Stimulated activated CD4-positive, alpha-beta T cell treated with anti-CD3 and anti-CD28 coated beads, Interleukin-12 subunit alpha, Interleukin-12 subunit beta, amount 100 ng/mL, for 4 hours (primary cell): ENCODE measurements at places on chromosomes 2 and 18.

DNA sequence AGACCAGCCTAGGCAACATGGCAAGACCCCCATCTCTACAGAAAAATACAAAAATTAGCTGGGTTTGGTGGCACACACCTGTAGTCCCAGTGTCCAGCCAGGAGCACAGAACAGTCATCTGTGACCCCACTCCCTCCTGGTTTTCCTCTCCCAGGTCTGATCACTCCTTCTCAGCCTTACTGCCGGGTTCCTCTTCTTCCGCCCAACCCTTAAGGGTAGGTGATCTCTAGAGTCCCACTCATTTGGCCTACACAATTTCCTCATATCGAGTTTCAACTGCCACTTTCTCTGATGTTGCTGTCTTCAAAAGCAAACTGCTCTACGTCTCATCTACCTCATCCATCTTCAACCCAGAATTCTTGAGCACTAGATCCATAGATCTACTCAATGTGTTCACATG is 13.4 kb upstream of the MAT2A start:
- DNase-seq = no peak

DNA sequence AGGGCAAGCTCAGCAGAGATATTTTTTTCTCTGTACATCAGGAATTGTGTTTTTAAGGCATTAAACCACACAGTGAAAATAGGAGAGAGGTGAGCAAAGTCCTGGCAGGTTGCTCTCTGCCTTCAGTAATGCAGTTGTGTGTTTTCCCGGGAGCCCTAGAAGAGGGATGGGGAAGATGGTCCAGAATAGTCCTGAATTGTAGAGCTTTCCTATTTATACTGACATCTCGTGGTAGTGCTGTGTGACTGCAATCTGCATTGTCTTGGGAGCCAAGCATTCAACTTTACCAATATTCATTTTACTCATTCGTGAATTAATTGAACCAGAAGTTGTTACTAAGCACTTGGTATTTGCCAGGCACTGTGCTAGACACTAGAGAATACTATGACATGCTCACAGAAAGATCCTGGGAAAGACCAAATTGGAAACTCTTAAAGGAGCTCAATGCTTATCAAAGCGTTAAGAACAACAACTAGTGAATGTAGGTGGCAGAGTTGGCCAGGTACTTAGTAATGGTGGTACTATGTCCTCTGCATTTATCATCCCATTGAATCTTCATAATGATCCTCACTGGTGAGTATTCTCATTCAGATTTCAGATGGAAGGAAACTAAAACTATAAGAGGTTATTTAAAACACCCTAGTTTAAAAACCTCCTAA is 214.6 kb downstream of the TRIB2 start:
- no peak for DNase-seq

DNA sequence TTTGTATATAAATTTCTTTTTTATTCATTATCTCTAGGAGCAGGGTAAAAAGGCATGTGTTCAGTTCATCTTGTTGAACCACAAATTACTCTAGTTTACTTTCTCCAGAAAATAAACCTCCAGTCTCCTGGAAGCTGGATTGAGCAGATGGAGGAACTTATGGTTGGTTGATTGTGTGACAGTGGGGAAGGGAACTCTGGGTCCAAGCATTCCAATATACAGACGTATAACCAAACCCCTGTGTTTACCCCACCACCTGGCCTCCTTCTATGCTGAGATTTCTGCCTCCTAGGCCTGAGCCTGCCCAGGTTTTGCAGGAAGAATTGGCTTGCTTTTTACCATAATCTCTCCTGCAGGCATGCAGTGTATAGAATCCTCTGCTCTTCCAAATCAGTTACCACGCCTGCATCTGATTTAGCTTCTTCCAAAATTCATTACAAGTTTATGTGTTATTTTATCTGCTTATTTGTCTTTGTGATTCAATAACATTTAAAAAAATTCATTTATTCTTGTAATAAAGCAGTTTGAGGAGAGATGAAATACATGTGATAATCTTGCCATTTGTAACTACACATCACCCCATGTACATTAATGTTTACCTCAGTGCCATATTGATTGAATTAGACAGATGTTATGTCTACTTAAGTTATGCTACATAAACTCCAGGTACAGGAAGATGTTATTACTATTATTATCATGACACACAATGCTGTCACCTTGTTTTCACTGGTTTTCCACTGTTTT is 2.5 kb upstream of the RAB27B start:
- no peak for DNase-seq

DNA sequence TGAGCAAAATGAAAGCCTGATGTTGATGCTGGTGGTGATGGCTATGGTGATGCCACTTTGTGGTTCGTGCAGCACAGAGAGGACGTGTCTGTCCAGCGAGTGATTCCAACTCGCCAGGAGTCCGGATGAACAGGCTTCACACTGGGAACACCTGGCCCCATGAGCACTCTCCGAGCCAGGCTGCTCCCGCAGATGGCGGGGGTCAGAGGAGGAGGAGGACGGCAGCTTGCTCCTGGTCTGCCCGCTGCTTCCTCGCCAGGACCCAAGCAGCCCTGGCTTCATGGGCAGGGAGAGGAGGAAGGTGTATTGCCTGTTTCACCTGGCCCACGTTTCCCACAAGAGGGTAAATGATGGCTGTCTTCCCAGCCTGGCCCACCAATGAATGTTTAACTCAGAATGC is 121.6 kb downstream of the MTCL1 start:
- DNase-seq = no peak

- DNase-seq = no peak
These were observed 20.8 kb upstream of the KCNK3 start for GRCh38 chr2:26671691-26672090.

- DNase-seq = no peak
These were observed 11.3 kb downstream of the TANC1 start for GRCh38 chr2:158979772-158980171.

DNA sequence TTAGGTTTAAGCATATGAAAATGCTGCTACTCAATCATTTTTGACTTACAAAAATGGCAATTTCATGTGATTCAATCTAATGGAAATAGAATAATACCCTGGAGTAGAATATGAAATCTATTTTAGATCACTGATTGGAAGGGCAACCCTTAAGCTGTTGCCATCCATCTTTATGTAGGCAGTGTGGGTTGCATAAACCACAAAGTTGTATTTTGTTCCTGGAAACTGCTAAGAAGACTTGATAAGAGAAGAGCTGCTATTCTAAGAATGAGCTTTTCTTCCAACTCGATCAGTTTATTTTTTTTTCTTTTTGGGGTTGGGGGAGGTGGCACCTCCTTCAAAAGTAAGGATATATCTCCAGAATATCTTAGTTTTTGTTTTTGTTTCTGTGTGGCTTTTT is 60.2 kb downstream of the CAVIN2 start:
- DNase-seq = no peak

- no peak for DNase-seq
These were observed 158.9 kb upstream of the FN1 start for GRCh38 chr2:215594766-215595165.
